ENCODE measurements at places on chromosomes 6 and 20.

- DNase-seq, result peak; percentile 87
Observed at GRCh38 chr6:139597771-139598755, 223.6 kb upstream of the CITED2 start.

- no peak for DNase-seq
Observed at GRCh38 chr6:144778773-144779492, 493.8 kb downstream of the UTRN start.

- no peak for DNase-seq
Observed at GRCh38 chr6:130314271-130314670, 51.5 kb upstream of the TMEM200A start.

DNA sequence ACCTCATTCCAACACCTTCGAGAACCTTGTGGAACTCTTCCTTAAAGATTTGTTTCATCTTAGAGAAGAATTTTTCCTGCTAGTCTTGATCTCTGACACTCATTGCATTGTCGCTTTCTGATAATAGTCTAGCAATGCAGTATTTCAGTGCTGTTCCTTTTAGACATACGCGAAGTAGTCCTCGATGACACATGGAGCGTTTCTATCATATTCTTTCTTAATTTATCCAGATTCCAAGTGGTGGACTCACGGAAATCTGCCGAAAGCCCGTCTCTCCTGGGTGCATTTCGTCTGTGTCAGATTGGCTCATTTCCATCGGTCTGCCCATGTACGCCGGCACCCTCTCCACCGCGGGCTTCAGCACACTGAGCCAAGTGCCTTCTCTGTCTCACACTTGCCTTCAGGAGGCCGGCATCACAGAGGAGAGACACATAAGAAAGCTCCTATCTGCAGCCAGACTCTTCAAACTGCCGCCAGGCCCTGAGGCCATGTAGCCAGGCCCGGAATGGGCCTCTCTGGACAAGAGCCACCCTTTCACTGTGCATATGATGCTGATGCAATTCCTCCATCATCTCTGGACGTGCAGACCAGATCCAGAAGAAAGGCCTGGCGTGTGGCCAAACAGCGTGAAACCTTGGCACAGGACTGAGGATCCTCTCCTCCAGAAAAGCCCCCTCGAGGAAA, 198.6 kb upstream of the UST start:
- no peak for DNase-seq
